ENCODE measurements at places on chromosomes 11 and 22.

DNA sequence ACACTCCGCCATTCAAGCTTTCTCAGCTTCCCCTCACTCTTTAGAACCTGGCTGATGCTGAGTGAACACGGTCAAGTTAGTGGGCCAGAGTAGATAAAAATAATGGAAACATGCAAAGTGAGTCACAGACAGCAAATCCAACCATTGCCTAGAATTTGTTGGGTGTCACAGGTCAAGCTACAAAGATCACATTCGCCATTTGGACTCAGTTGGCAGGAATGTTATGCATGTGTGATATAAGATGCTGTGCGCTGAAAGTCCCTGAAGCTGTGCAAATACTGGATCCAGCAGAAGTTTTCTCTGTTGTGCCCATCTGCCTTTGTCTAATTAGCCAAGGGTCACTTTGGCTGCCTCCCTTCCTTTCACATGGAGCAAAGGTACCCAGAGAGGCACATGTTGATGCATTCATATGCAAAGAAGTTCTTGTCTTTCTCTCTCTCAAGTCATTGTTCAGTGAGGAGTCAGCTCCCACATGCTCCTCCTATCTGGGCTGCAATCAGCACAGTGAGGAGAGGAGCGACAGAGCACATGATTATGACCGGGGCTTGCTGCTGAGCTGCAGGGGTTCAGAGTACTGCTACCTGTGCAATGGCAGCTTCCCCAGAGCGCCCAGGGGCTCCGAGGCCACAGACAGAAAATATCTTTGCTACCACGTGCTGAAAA, 39.7 kb downstream of the FLI1 start:
- DNase-seq: no peak

DNA sequence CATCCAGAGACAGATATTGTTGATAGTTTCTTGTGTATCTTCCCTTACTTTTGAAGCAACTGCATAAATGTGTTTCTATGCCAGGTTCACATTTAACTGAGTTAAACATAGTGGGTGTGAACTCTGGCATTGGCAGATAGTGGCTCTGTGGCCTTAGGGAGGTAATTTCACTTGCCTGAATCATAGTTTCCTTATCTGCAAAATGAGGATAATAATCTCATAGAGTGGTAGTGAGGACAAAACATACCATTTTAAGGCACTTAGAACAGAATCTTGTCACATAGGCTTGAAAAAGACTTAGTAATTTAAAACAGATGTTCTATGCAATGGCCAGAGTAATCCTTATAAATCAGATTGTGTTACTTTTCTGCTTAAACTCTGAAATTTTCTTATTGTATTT, 56.4 kb upstream of the SYN3 start:
- no peak for DNase-seq

GRCh38 chr22:50315289-50316113, 8.1 kb upstream of the PLXNB2 start:
- no peak for DNase-seq

- DNase-seq: no peak
Observed at GRCh38 chr11:65615950-65616574, 486 bp downstream of the PCNX3 start.

DNA sequence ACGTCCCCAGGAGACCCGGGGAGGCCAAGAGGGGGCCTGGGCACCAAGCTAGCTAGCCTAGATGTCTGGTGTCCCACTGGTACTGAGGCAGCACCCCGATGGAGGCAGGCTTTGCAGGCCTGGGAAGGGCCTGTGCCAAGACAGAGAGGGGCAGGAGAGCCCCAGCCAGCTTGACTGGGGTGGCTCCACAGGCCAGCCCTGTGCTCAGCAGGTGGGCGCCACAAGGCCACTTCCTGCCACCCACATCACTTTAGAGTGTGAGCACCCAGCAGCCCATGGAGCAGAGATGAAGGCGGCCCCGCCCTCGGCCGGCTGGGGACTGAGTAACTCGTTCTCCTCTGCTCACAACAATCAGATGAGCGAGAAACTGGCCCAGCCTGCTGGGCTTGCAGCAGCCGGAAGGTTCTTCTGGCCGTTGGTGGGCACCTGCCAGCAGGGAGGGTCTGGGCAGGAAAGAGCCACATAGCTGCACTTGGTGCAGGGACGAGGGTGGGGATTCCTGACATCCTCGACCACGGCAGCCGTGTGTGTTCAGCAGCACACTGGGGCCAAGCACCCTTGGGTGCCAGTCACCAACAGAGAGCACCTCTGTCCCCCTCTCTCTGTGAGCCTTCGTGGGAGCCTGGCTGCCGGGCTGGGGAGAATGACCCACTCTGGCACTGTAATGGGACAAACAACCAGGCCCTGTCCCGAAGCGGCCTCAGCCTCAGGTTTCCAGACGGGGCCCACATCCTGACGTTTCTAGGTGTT, 7.6 kb downstream of the OSBPL5 start:
- DNase-seq: no peak

- no peak for DNase-seq
Observed at GRCh38 chr11:11436715-11437313, 83.8 kb upstream of the CSNK2A3 start.

GRCh38 chr11:17579451-17579850, 32.4 kb downstream of the OTOG start:
- no peak for DNase-seq

All from osteocyte (in vitro differentiated cells).